Stimulated activated CD4-positive, alpha-beta T cell treated with anti-CD3 and anti-CD28 coated beads, Interleukin-1b, Interleukin-23, amount 100 ng/mL, for 4 hours (primary cell): ENCODE measurements at places on chromosomes 3 and 15.

DNA sequence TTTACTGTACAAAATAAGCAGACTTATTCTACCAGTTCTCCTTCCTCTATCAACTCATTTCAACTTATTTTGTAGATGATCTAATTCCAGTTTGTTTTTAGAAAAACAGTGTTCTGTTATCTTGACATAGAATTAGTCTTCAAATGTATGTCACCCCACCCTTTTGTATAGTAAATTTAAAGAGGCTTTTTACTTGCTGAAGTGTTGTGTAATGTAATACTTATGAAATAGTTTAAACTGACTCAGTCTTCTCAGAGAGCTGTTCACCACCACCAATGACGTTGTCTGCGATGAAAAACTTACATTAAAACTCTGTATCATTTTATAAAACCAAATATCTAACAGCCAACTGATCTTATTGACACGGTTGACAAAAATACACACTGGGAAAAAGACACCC is 82.9 kb downstream of the RAP2B start:
- no peak for DNase-seq

DNA sequence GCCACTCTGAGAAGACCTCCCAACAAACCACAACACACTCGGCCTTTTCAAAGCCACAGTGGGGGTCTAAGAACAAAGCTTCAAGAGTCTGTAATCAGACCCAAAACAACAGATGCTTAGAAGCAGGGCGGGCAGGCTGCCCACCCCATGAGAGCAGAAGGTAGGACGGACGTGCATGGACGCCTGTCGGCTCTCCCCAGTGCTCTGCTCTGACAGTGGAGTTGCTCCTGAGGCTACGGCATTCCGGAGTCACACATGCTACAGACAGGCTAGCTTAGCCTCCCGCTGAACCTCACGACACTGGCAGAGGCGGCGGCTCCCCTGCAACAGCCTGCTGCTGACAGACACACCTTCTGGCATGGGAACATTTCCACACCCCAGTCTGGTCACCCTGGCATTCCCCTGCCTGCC is 33.5 kb downstream of the SLCO2A1 start:
- DNase-seq: no peak

DNA sequence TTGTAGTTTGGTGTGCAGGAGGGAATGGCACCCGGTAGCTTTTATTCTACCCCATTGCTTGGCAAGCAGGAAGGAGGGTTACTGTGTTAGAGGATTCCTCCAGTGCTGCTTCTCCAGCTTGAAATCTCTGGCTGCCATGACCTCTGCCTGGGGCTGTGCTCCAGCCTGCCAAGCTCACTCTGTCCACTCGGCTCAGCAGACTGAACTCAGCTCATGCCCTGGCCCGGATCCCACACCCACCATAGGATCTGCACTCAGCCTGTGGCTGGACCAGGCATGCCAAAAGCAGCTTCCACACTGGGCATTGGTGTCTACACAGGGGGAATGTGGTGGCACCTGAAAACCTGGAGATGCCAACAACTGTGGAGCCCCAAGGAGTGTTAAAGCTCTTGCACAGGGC is 26.3 kb downstream of the CLDN16 start:
- DNase-seq: no peak

DNA sequence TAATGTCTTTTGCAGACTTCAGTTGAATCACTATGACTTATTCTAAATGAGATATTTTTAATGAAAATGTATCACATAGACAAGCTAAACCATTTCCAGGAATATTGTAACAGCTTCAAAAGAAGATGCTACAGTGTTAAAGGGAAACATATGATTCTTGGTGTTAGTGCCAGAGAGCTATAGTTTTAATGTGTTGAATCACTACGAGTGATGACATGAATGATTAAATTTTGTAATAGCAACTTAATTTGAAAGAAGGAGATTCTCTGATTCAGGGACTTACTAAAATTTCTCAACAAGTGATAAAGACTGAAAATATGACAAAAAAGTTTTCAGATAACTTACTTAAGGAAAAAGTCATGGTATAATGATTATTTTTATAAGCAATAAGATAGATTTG is 267.3 kb upstream of the SLITRK3 start:
- no peak for DNase-seq
